ENCODE measurements at places on chromosomes 11 and 22. TPM values are rescaled to one million over a fixed set of nuclear protein-coding genes. Genes with fewer than 3 reads are reported as not detected.

DNA sequence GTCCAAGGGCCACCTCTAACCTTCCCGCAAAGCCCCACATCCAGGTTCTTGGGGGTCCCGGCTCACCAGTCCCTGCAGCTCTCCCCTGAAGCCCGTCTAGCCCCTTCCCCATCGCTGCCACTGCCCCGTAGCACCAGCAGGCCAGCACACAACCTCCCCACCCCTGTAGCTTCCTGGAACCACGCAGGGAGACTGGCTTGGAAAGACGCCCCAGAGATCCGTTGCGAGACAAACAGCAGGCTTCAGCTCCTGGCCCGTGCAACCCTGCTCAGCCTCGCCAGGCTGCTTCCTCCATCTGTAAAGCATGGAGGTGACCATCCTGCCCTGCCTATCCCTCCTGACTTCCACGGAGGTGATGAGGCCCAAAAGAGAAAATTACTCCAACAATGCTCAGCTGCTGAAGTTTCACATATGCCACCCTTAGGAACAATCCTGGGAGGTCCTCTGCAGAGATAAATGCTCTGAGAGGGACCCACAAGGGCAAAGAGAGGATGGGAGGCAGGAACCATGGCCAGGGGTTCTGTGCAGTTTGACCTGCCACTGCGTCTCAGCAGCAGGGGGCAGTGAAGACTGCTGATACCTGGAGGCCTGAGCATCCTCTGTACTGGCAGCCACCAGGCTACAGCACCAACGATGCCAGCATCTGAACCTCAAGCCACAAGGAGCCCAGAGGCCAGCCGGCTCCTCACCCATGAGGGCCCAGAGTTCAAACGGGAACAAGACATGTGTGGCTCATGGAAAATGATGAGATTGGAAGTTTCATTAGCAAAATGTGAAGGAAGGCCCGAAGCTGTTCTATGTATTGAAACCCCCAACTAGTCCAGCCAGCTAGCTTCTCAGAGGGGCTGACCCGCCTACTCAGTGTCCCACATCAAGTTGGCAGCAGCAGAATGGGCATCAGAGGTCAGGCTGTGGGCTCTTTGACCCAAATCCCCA is 16.1 kb downstream of the DGCR2 start:
- DNase-seq = no peak

Gene OVOL1
- total RNA-seq = not detected

DNA sequence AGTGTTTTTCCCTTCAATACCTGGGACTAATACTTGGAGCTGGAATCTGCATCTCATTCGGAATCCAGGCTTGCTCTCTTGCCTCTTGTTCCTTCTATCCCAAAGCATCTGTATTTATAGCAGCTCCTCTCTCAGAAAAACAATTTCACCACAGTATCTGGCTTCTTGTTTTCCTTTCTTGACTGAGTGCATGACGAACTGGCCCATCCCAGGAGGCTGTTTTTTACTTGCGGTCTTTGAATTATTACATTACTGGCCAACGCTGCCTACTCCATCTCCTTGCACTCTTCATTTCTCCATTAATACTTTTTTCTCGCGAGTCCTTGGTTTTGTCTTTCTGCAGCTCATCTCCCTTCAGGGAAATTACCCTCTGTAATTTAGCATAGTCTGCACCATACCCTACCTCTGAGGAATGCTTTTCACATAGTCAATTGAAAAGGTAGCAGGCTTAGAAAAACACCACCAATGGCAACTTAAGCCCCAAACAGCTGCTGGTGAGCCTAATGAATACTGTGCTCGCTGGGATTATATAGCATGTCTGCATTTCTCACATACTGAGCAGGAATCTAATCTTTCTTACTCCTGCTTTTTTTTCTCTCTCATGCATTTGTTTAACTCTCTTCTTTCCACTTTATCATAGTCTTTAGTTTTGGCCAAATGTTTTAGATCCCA is 277.4 kb upstream of the SESN3 start:
- DNase-seq = no peak

DNA sequence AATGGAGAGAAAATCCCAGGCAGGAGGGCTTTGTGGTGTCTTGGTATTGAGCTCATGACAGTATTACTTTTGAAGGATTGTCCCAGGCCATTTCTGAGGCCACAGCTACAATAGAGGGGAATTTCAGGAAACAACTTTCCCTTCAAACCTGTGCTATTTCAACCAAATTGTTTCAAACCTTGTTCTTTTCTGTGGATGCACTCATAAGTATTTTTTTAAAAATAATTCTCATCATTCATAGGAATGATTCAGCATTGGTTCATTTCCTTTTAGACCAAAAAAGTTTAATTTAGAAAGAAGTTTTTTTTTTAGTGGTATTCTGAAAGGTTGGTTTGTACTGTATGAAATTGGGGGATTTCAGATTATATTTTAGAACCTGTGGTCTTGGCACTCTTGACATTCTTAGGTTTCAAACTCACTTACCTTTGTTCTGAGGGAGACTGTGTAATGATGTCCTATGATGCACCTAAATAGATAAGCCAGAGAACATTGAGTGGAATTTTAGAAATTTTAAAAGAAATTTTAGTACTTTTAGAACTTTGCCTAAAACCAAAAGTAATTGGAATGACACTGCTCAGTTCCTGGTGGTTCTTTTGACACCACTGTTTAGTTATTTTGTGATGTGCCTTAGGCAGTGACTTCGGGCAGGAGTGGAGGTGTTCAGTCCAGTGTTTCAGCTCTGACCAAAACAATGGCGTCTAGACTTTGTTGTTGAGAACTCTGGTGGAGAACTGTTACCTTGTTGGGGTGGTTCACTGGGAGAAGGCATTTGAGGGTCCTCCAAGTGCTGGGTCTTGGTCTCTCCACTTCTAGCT is 12.2 kb downstream of the TEAD1 start:
- no peak for DNase-seq

GRCh38 chr22:49671331-49672013 is 156.2 kb downstream of the BRD1 start:
- no peak for DNase-seq

Gene FOLH1
- 7.0 TPM for total RNA-seq

- DNase-seq = no peak
Measured at GRCh38 chr11:56693428-56693827, 5.5 kb upstream of the OR9G1 start.

- no peak for DNase-seq
Measured at GRCh38 chr11:14422814-14423182, 63.8 kb upstream of the RRAS2 start.

Gene TRIM29
- total RNA-seq = not detected

DNA sequence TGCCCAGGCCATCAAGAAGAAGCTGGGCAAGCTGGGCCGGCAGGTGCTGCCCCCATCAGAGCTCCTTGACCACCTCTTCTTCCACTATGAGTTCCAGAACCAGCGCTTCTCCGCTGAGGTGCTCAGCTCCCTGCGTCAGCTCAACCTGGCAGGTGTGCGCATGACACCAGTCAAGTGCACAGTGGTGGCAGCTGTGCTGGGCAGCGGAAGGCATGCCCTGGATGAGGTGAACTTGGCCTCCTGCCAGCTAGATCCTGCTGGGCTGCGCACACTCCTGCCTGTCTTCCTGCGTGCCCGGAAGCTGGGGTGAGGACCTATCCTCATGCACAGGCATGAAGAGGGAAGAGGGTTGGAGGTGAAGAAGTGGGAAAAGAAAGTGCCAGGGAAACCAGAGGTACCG is 5.3 kb upstream of the NHERF4 start:
- DNase-seq = no peak

Gene C11orf16
- not detected for total RNA-seq

Gene LRRC56
- total RNA-seq = 0.11 TPM

Gene VWCE
- 0.45 TPM for total RNA-seq

DNA sequence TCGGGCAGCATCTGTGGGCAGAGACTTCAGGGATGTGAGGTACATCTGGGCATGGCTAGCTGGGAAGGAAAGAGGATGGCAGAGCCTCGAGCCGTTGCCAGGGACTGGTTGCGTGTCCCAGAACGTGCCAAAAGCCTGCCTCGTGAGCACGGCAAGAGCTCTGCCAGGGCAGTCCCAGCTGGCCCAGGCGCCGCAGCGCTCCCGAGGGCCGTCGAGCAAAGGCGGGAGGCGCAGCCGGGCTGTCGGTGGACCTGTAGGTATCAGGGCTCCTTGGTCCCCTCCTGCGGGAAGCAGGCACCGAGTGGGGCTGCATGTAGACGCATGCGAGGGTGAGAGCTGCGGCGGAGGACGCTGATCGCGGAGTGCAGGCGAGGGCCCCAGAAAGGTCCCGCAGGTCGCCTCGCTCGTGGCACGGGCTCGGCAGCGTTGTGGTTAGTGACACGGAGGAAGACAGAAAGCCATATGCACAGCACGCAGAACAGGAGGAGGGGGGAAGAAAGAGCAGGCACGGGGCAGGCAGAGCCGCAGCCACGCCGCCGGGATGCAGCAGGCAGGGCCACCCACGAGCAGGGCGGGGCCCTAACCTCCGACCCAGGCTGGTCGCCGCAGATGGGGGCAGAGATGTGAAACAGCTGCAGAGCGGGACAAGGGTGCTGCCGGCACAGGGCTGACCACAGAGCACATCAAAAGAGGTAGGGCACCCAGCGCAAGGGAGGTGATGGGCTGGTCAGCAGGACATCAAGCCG is 18.0 kb downstream of the LSP1 start:
- DNase-seq = no peak

- no peak for DNase-seq
Measured at GRCh38 chr11:64754919-64755662, 4.7 kb downstream of the PYGM start.

- DNase-seq = no peak
Measured at GRCh38 chr11:130486391-130486836, 38.0 kb downstream of the ADAMTS15 start.

DNA sequence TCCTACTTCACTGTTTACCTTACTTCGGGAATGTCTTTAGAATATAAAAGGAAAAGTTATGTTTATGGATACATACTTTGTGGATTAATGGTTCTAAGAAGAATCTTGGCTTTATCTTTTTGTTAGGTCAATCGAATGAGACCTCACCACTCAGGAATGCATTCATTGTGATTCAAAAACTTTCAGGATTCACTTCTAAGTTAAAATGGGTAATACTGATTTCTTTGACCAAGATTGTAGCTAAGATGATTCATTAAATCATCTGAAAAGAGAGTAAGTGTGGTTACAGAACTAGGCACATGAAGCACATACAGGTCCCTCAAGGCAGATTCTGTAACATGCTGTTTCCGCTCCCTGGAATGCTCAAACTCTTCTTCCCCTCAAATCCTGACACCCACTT is 716.4 kb downstream of the KCNA4 start:
- no peak for DNase-seq

Gene MGAT3
- 0.98 TPM for total RNA-seq

GRCh38 chr11:102559839-102560238 is 29.3 kb upstream of the MMP7 start:
- no peak for DNase-seq

DNA sequence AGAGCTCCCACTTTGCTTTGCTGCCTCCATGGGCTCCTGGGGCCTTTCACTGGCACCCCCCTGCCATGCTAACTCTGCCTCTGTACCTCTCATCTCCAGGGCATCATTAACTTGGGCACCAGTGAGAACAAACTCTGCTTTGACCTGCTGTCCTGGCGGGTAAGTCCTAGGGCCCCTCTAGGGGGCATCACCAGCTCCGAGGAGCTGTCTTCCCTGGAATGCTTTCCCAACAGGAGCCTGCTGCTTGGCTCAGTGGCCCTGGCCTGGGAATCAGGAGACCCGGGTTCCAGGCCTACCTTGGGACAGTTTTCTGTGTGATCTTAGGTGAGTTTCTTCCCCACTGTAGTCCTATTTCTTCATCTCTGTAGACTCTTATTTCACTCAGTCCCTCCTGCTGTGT is 5.1 kb downstream of the ACCS start:
- peak; percentile 8 for DNase-seq

Gene OR10A6
- total RNA-seq = not detected

Measured in SK-MEL-5 (cell line).